Osteocyte (in vitro differentiated cells): ENCODE measurements at places on chromosomes 3 and 15. TPM values are rescaled to one million over a fixed set of nuclear protein-coding genes. Genes with fewer than 3 reads are reported as not detected.
A peak's percentile ranks its signal among the peaks of the same experiment; 100 is the strongest.

The CHRFAM7A gene
- 1.7 and 3.4 TPM in 2 replicates for total RNA-seq

GRCh38 chr15:61195116-61196002, 33.7 kb downstream of the RORA start:
- H3K36me3 ChIP-seq = no peaks in the 10 kb centered on the region
- H3K4me3 ChIP-seq = no peak overlapping the region
- no peak for DNase-seq
- peaks cover 11% of the 10 kb centered on the region for H3K27me3 ChIP-seq
- no peak overlapping the region for H3K27ac ChIP-seq

The SUSD5 gene
- 22.7 and 25.5 TPM in 2 replicates for total RNA-seq

The CKMT1A gene
- not detected in 2 replicates for total RNA-seq

The ZBBX gene
- total RNA-seq = not detected in 2 replicates

The LRRN1 gene
- 0.99 and 1.2 TPM in 2 replicates for total RNA-seq

DNA sequence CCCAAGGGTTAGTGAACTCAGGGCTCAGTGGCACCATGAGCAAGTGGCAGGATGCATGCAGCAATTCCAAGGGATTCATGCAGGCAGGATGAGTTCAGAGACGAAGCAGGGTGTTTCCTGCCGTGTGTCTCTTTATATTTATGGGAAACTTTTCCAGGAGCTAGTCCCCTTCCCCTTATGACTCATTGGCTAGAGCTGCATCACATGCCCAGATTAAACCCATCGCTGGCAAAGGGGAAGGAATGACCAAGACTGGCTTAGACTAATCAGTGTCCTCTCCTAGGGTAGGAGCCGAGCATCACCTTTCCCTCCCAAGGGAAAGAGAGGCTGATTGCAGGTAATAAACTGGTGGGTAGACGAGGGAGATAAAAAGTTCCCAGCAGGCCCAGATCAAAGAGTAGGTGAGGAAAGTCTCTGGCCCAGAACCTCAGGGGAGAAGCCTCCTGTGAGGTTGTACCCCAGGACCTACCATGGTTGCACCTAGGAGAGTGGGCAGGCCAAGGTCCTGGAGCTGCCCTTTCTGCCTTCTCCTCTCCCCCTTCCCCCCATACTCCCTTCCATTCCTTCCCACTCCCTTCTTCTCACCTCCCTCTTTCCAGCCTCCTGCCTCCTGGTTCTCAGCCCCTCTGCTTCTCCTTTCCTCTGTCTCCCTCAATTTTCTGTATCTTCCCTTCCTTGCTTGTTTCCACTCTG, 67.8 kb upstream of the ITGA11 start:
- H3K36me3 ChIP-seq = no peaks in the 10 kb centered on the region
- DNase-seq = peak; percentile 42
- no peak overlapping the region for H3K4me3 ChIP-seq

DNA sequence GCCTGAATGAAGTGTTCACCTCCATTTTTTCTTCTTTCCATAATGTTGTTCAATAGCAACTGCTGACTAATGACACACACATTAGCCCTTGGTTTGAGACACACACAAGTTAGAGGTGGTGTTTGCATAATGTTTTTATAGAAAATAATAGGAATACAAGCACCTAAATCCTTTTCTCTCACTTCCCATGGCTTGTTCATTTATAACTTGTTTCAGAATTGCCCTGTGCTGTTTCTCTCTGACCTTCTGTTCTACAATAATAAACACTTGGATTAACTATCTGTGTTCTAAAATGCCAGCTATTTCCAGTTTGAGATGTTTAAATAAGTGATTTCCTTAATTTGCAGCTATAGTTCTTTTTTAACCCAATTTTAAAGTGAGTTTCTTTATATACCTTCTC, 525.1 kb upstream of the ROBO2 start:
- DNase-seq = no peak
- H3K4me3 ChIP-seq = no peak overlapping the region
- H3K27ac ChIP-seq = peak overlapping the region; percentile 41

The CFAP20DC gene
- total RNA-seq = 1.4 and 1.6 TPM in 2 replicates

The THSD4 gene
- 4.5 and 5.7 TPM in 2 replicates for total RNA-seq

DNA sequence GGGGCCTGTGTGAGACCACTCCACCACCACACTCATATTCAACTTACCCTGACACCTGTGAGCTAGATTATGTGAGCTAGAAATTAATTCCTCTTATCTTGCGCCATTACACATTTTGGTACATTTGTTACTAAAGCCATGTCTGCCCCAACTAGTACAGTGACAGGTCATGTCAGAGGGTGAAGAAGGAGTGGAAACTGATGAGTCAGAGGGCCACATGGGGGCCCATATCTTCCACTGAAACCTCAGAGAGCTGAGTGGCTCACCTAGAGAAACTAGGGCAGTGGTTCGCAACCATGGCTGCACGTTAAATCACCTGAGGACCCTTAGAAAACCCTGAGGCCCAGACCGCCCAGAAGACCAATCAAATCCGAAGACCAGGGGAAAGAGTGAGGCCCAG, 15.7 kb upstream of the MEF2A start:
- no peaks in the 10 kb centered on the region for H3K27me3 ChIP-seq
- no peak overlapping the region for H3K27ac ChIP-seq
- H3K36me3 ChIP-seq = no peaks in the 10 kb centered on the region
- no peak for DNase-seq
- no peak overlapping the region for H3K4me3 ChIP-seq
- no peaks in the 10 kb centered on the region for H3K4me1 ChIP-seq

DNA sequence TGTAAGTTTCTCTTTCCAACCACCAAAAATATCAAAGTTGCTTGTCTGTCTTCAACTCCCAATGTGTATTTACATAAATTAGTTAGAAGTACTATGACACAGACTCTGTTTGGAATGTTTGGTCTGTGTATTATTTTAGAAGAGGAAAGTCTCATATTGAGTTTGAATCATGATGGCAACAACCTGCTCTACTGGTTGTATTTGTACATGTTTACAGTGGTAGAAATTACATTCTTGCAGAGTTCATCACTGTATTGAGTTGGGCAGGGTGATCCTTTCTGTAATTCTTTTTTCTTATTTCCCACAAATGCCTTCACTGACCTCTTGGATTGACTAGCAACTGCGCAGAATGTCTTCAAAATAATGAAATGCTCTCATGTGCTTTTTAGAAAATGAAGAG, 149.6 kb downstream of the CHL1 start:
- no peak overlapping the region for H3K27ac ChIP-seq
- H3K4me1 ChIP-seq = no peaks in the 10 kb centered on the region
- DNase-seq = no peak
- no peak overlapping the region for H3K4me3 ChIP-seq
- no peaks in the 10 kb centered on the region for H3K36me3 ChIP-seq
- H3K27me3 ChIP-seq = no peaks in the 10 kb centered on the region

GRCh38 chr15:62895905-62896316, 146.6 kb upstream of the TPM1 start:
- H3K27me3 ChIP-seq = no peaks in the 10 kb centered on the region
- no peaks in the 10 kb centered on the region for H3K36me3 ChIP-seq
- H3K27ac ChIP-seq = peak overlapping the region; percentile 94
- no peak overlapping the region for H3K4me3 ChIP-seq
- DNase-seq = no peak

- H3K27me3 ChIP-seq = no peaks in the 10 kb centered on the region
- H3K4me3 ChIP-seq = no peak overlapping the region
- H3K36me3 ChIP-seq = peaks cover 30% of the 10 kb centered on the region
- no peak overlapping the region for H3K27ac ChIP-seq
- no peak for DNase-seq
These were observed 81.7 kb downstream of the DHX30 start for GRCh38 chr3:47884603-47885002.

The SERPINI2 gene
- not detected in 2 replicates for total RNA-seq

The GATM gene
- not detected in 2 replicates for total RNA-seq

DNA sequence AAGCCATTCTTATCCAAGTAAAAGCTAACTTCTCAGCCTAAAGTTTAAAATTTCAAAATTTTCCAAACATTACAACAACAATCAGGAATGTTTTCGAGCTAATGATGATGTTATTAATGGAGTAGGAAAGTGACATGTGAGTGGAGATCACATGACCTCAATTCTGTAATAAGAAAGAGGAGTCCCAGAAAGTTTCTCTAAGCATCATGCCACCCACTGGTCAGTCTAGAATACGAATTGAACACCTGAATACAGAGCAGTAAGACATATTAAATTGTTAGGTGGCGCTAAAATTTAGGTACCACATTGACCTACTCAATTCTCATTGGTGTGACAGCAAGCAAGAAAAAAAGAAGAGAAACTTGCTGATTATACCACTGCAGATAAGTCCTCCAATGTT, 163.9 kb downstream of the DCLK3 start:
- no peaks in the 10 kb centered on the region for H3K36me3 ChIP-seq
- peaks cover 39% of the 10 kb centered on the region for H3K27me3 ChIP-seq
- no peak for DNase-seq
- H3K4me1 ChIP-seq = no peaks in the 10 kb centered on the region
